Activated gamma-delta T cell treated with Interleukin-2 at 50 U/mL for 16 hours (primary cell): ENCODE measurements at places on chromosomes 7 and 10.
A peak's percentile ranks its signal among the peaks of the same experiment; 100 is the strongest.

DNA sequence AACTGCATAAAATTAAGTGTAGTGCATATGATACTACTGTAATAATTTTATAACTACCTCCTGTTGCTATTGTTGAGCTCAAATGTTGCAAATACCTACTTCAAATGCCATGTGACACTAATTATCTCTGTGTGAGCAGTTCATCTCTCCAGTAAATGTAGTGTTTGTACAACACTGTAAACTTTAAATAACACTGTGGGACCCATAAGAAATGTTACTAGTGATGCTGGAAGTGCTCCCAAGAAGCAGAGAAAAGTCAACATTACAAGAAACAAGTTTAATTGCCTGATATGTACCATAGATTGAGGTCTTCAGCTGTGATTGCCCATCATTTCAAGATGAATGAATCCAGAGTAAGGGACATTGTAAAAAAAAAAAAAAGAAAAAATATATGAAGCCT is 39.9 kb downstream of the RALA start:
- DNase-seq = no peak

- DNase-seq = no peak
Observed at GRCh38 chr10:85597006-85597405, 769.6 kb downstream of the GRID1 start.

GRCh38 chr10:27433976-27434375 is 70.1 kb upstream of the RAB18 start:
- DNase-seq = no peak

- DNase-seq = no peak
Observed at GRCh38 chr10:45599646-45600045, 72.9 kb downstream of the ZFAND4 start.

- DNase-seq = no peak
Observed at GRCh38 chr7:41065663-41066062, 637.2 kb downstream of the INHBA start.

DNA sequence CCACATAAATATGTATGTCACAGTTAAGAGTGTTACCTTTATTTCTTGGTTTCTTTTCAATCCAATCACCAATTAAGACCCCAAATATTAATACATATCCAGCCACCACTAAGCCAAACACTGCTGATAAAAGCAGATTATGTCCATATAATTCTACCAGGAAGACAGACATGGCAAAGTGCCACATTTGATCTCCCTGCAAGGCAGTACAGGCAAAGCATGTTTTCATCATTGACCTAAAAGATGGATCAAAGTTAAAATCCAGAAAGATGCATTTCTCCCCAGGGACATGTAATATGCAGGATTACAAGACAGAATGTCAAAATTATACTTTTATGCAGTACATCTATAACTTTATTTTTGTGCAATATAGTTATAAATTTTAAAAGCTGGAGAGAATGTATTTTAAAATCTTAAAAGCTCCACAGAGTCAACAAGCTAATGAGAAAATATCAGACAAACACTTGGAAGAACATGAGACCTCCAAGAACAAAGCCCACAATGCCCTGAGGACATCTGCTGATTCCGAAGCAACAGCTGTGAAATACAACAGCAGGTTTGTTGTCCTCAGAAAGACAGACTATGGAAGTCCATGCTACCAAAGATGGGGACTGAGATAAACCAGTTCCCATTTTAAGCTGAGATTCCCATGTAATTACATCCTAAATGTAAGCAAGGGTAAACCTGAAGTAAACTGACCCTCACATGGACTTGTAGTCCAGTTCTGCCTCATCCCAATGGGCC is 54.5 kb upstream of the TOMM7 start:
- no peak for DNase-seq

GRCh38 chr7:76303202-76304147 is 1.0 kb downstream of the HSPB1 start:
- DNase-seq = peak; percentile 67

- no peak for DNase-seq
Observed at GRCh38 chr10:79981450-79982361, 32.8 kb upstream of the SFTPD start.

DNA sequence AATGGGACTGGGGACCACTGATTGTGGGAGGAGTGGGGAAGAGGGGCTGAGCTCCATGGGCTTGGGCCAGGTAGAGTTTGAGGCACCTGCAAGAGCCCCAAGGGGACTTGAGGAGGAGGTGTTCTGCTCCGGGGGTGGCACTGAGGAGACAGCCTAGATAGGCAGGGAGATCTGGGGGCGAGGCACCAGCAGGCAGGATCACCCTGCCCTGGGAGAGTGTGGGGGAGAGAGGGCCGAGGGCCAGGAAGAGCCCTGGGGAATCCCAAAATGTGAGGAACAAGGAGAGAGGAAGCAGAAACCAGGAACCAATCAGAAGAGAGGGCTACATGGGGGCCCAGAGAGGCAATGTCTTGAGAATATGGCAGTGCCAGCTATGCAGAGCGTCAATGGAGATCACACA is 34.6 kb downstream of the LEP start:
- DNase-seq = no peak

DNA sequence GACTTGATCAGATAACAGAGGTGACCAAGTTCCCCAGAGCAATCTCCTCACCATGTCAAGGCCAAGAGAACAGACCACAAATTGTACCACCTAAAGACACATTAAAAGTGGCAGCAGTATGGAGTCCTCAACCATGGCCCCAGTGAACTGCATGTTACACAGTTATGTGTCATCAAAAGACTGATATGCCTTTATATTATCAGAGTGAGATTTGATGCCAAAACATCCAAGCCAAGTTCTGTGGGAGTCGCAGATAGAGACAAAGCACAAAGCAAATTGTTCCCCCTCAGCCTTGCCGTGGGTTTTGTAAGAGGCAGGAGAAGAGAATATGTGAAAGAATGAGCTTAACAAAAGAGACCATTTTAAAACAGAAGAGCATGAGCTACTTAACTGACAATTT is 39.2 kb upstream of the TES start:
- no peak for DNase-seq

DNA sequence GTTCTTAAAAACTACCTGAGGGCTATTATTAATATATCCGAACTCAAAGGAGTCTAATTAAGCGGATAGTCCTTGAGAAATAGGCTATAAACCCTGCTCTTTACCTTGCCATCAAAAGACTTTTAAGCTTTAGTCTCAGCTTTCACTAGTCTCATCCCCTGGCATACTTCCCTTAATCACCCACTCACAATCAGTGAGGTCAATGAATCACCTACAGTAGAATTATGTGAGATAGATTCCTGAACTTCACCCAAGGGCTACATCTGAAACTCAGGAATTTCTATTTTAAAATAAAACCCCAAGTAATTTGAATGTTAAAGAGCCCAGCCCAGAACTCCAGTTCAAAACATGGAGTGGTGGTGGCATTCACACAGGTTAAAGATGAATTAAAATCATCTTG is 108.7 kb downstream of the ETV1 start:
- no peak for DNase-seq

GRCh38 chr7:141649865-141650634 is 51.9 kb downstream of the DENND11 start:
- DNase-seq = no peak

GRCh38 chr7:143518521-143518920 is 40.8 kb downstream of the TAS2R41 start:
- DNase-seq = no peak

DNA sequence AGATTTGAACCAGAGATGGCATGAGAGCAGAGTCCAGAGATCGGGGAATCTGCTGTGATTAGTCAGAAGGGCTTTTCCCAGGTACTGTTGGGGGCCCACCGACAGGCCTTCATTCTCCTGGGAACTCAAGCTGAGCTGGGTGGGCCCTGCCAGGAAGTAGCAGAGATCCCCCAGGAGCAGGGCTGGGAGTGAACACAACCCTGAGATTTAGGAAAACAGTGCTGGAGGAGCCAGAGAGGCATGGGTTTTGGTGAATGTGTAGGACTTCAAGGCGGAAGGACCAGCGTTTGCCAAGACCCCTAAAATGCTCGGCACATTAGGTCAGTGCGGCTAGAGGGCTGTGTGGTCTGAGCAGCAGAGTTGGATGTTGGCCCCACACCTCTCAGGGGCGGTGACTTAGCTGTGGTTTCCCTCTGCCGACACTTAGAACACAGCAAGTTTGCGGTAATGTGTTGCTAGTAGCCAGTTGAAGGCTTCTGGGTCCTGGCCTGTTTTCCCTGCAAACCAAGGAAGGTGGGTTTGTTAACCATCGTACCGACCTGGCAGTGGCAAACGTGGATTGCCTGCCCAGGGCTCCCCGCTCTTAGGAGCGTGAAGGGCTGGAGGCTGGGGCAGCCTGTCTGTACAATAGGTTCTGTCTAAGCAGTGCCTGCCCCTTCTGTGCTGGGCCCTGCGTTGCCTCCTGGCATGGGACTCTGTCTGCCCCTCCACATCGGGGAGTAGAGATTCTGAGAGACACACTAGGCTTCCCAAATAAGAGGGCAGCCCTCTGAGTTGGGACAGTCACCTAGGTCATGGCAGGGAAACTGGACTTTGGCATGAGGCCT is 14.0 kb downstream of the NACAD start:
- no peak for DNase-seq

DNA sequence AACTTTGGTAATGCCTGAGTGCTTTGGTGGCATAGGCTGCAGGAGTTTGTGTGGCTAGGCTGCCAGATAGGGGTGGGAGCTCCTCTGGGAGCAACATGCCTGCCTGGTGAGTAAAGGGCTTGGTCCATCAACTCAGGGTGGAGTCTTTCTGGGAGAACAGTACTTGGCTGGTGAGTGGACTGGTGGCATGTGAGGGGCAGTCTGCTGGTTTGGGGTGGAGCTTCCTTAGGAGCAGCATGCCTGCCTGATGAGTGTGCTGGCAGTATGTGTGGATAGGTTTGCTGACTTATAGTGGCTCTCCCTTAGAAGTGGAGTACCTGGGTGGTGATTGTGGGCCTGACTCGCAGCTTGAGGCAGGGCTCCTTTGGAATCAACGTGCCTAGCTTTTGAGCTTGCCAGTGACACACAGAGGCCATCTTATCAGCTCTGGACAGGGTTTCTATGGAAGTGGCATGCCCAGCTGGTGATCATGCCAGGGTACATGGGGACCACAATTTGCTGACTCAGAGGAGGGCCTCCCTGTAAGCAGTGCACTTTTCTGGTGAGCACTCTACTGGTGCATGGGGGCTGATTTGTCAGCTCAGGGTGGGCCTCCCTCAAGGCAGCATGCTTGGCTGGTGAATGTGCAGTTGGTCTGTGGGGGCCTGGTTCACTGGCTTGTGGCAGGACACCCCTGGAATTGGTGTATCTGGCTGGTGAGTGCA is 35.0 kb upstream of the SRI start:
- DNase-seq = no peak

- no peak for DNase-seq
Observed at GRCh38 chr10:454860-455259, 234.6 kb downstream of the DIP2C start.
